ENCODE measurements at places on chromosomes 7 and 10.
A peak's percentile ranks its signal among the peaks of the same experiment; 100 is the strongest.

DNA sequence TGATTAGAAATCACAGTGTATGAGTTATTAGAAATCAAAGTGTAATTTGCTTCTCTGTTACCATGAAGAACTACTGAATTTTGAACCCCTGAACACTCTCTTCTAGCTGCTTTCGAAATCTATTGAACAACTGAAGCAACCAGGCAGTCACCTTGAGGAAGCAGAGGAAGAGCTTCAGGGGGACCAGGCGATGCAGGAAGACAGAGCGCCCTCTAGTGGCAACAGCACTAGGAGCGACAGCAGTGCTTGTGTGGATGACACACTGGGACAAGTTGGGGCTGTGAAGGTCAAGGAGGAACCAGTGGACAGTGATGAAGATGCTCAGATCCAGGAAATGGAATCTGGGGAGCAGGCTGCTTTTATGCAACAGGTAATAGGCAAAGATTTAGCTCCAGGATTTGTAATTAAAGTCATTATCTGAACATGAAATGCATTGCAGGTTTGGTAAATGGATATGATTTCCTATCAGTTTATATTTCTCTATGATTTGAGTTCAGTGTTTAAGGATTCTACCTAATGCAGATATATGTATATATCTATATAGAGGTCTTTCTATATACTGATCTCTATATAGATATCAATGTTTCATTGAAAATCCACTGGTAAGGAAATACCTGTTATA lies 170.7 kb downstream of the HDAC9 start:
- DNase-seq, result peak; percentile 55

- no peak for DNase-seq
Observed at GRCh38 chr7:102888561-102889233, 24.1 kb upstream of the LRRC17 start.

DNA sequence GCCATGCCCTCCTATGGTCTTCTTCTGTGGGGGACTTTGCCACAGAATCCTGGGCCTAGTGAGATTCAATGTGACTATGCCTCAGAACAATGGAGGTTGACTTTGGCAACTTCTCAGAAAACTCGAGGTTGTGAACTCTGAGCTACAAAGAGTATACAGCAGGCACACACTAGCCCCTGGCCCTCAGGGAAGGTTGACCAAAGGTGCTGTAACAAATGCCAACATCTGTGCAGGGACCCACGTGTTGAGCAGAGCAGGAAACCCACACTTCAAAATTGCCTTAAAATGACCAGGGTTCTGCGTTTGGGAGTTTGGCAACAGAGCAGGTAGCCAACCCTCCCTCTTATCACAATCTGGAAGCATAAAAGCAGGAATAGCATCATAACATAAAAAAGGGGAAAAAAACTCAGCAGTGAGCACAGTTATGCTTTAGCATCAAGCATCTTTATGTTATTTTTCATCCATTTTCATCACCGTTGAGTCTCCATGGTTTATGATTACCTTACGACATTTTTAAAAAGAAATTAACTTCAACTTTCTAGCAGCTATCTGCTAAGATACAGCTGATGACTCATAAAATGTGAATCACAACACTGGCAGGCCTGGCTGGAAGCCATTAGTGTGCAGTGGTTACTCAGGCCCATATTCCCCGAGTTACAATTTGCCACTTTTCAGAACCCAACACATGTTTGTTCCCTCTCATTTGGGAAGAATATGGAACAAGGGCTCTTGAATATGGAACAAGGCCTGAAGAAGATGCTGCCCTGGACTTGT lies 11.1 kb downstream of the PRLHR start:
- DNase-seq, result no peak

DNA sequence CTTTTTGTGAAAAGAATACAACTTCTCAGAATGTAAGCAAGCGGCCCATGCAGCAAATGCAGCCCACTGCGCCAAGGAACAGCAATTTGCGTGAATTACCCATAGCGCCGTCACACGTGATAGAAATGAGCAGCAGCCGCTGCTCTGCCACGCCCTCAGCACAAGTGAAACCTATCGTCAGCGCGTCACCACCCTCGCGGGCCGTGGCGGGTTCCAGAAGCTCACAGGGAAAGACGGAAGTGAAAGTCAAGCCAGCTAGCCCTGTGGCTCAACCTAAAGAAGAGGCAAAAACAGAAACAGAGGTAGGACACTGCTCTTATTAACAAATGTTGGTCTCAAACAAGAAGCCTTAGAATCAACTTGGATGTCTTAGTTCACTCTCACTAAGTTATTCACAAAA lies 70.5 kb downstream of the SHH start:
- DNase-seq, result no peak

DNA sequence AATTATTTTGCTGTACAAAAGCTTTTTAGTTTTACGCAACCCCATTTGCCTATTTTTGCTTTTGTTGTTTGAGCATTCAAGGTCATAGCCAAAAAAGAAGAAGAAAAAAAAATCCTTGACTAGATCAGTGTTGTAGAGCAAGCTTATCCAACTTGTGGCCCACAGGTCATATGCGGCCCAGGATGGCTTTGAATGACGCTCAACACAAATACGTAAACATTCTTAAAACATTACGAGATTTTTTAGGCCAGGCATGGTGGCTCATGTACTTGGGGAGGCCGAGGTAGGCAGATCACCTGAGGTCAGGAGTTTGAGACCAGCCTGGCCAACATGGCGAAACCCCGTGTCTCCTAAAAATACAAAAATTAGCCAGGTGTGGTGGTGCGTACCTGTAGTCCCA lies 8.1 kb upstream of the MALSU1 start:
- no peak for DNase-seq

DNA sequence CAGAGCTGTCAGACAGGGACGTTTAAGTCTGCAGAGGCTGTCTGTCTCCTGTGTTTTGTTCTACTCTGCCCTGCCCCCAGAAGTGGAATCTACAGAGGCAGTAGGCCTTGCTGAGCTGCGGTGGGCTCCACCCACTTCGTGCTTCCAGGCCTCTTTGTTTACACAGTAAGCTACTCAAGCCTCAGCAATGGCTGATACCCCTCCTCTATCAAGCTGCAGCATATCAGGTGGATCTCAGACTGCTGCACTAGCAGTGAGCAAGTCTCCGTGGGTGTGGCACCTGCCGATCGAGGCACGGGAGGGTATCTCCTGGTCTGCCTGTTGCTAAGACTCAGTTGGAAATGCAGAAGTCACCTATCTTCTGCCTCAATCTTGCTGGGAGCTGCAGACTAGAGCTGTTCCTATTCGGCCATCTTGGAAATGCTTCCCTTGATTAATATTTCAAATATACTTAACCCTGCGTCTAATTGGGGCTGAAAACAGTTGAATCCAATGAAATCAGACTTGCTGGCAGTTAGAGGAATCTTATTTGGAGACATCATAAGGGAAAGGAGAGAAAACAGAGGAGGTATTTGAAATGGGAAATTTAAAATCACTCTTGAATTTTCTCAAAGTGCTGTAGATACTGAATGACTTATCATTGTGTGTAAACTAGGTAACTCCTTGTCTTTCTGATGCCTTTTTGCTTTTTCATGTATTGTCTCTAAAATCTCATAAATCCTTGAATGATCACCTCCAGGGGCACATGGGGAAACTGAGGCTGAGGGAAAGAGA lies 13.8 kb upstream of the CYP3A5 start:
- DNase-seq, result no peak

- no peak for DNase-seq
Observed at GRCh38 chr10:119243967-119244366, 36.6 kb downstream of the GRK5 start.

- no peak for DNase-seq
Observed at GRCh38 chr10:128873411-128874054, 593.5 kb upstream of the MGMT start.

DNA sequence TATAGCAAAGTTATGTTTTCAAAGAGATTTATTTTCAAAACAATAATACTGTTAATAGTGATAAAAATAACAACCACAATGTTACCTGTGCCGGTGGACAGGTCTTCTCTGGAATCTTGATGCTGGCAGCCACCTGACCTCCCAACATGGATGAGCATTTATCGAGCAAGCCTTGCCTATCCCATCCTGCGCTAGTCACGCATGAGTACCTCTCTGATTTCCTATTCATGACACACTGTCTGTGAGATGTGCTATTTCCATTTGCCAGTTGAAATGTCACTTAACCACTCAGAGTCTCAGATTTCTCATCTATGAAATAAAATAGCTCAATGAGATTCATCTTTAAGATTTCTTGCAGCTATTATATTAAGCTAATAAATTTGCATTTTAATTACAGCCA lies 341.2 kb upstream of the VWC2 start:
- DNase-seq, result no peak

GRCh38 chr10:6920072-6921019 lies 340.3 kb upstream of the PRKCQ start:
- no peak for DNase-seq

DNA sequence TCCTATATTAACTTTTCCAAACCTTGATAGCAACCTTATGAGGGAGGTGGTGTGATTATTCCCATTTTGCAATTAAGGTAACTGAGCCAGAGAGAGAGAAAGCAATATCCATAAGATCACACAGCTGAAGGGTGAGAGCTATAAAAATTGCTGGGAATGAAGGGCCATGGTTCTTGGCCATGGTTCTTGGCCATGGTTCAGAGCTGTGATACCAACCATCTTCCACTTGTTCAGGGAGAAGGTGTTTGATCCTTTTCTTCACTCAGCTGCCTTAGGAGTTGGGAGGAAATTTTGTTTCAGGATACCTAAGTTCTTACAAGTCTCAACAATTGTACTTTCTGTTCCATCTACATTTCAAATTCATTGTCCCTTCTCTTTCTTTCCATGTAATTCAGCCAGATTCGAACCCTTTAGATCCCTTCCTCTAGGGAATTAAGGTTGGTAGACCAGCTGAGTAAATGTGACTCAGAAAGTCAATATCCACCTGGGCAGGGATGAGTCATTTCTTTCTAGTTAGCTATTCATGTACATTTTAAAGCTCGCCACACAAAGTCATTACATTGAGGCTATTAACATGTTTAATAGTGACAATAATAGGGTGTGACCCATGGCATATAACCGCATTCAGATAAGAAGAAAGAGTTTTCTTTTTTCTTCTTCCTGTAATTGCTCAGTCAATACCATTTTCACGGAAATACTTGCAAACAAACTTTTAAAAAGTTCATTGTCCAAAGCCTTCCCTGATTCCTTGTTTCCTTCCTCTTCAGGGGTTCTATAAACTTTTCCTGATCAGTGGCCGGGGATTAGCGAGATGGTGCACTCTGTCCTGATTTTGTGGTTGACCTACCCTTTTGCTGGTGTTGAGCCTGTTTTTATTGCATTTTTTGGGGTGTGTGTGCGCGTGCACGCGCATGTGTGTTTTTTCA lies 143.4 kb downstream of the TCF7L2 start:
- DNase-seq, result no peak

DNA sequence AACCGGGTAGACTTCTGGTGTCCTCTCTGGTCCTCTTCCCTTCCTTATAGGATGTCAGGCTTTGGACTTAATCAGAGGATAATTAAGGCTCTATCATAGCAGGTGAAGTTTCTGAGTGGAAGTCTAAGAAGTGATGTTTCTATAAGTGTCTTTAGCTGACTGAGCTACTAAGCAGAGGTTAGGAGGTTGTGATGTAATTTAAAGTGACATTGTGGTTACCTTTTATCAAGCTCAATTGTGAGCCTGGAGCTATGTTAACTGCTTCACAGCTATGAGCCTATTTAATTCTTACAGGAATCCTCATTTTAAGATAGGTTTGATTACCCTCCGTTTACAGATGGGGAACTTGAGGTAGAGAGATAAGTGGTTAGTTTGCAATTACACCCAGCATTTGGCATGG lies 365.1 kb downstream of the AUTS2 start:
- DNase-seq, result no peak

- DNase-seq, result no peak
Observed at GRCh38 chr7:114264023-114264422, 150.6 kb upstream of the FOXP2 start.

DNA sequence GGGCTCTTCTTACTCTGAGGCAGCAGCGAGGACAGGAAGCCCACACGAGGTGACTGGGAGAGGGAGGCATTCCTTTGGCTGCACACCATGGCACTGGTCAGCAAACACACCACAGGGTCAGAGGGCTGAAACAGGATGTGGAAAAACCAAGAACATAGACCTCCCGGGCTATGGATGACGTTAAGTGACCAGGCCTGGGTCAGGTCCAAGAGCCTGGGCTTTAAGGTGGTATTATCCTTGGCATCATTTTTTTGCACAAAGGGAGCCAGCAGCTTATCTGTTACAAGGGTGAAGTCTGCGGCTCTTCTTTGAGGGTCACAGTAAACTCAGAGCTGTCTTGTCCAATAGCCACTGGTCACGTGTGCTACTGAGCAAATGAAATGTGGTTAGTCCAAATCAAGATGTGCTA lies 7.0 kb downstream of the WDR91 start:
- DNase-seq, result no peak

DNA sequence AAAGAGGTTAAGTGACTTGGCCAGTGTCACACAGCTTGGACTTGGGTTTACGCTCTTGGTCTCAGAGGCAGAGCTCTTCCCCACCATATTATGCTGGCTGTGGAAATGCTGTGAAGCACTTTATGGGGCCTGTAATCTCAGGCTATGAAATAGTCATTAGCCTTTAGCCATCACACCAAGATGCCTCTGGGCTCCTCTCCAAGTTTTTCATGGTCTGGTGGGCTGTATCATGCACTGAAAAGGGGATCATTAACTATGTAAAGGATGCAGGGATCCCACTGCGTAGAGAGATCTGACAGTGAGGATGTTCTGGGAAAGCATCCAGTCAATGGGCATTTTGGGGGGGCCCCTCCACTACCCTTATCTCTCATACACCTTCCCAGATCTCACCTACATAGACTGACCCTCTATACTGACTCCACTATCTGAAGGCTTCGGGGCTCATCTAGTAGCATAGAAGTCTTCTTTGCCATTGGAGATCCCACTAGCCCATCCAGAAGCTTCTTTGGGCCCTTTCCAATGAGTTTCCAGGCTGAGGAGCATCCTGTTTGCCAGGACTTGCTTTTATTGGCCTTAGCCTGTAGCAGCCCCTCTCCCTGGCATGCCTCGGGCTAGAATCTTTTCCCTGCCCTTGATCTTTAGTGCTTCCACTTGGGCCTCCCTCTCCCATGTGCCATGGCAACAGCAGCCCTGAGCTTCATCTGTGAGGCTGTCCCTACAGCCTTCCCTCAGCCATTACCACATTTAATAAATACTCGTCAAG lies 19.6 kb downstream of the FRMPD2 start:
- no peak for DNase-seq

GRCh38 chr7:51182636-51183166 lies 133.9 kb downstream of the COBL start:
- no peak for DNase-seq

GRCh38 chr10:15241306-15241705 lies 72.8 kb upstream of the NMT2 start:
- no peak for DNase-seq

GRCh38 chr10:48287417-48288391 lies 13.2 kb upstream of the FRMPD2 start:
- DNase-seq, result no peak

DNA sequence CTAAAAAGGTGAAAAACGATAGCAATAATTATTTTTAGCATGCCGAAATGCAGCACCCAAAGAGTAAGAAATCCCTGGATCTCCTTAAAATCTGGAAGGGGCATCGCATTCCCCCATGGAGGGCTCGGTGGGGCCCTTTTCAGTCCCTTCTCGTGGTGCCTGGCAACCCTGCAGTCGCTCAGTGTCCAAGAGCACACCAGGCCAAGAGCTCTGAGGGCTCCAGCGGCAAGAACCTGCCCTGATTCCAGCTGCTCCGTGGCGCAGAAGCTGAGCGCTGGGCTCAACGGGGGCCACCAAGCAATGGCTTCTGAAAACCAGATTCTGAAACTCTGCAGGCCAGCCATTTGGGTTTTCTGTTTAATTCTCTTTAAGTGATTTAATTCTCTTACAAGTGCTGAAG lies 131.2 kb downstream of the PRKAG2 start:
- DNase-seq, result no peak

- no peak for DNase-seq
Observed at GRCh38 chr10:58264780-58265179, 2.9 kb downstream of the IPMK start.

All from amniotic stem cell (primary cell).